ENCODE measurements at places on chromosomes 12 and 14.

DNA sequence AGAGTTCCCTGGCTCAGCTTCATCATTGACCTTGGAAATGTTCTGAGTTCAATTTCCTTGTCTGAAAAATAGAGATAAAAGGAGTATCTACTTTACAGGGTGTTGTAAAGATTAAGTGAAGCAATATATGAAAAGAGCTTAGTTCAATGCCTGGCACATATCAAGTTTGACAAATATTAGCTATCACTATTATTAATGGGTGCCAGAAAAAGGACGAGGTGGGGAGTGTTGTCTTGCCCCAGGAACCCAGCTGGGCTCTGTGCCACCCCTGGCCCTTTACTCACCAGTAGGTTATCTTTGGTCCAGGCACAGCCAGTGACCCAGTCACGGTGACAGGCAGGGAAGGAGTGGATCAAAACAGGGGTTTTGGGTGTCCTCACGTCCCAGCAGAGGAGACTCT is 32.0 kb downstream of the PARP2 start:
- no peak for DNase-seq

DNA sequence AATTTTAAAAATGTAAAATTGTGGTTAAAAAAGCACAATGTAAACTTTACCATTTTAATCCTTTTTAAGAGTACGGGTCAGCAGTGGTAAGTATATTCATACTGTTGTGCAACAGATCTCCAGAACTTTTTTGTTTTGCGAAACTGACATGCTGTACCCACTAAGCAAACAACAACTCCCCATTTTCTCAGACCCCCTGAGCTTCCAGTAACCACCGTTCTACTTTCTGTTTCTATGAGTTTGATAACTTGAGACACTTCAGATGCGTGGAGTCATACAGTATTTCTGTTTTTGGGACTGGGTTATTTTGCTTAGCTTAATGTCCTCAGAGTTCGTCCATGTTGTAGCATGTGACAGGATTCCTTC is 38.0 kb downstream of the CHST11 start:
- DNase-seq = no peak

GRCh38 chr12:6462234-6462995 is 8.1 kb downstream of the VAMP1 start:
- DNase-seq = no peak

DNA sequence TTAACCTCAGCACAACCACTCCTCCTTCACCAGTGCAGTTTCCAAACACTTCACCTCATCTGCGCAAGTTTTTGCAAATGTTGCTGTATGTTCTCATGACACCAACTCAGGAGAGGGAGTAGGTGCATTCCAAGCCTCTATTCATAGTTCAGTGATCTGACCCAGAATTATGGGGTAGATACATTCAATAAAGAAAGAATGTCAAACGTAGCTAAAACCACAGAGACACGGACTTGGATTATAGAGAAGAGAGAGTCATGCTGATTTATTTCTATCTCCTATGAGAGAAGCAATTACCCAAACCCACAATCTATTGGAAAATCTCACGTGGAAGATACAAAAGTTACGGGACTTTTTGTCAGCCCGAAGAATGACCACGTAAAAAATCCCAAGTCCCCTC is 1006.0 kb upstream of the TMEM132C start:
- no peak for DNase-seq
